ENCODE measurements at places on chromosomes 12 and 14.

DNA sequence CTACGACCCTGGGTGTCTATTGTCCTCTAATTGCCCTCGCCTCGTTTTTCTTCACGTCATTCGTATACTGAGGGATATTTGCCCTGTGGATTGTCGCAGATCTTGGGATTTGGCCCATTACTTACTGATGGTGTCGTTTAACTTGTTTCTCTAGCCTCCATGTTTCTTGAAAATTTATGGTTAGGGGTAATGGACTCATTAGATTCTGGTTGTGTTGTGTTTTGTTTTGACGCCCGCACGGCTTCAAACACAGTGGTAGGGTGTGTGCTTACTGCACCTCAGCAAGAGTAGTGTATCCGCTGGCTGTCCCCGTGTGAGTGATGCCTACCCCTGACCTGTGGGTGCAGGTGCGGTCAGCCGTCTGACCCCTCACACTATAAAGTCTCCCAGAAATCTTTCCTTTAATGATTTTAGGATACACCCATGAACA is 874 bp upstream of the RNU6-8 start:
- DNase-seq: no peak

DNA sequence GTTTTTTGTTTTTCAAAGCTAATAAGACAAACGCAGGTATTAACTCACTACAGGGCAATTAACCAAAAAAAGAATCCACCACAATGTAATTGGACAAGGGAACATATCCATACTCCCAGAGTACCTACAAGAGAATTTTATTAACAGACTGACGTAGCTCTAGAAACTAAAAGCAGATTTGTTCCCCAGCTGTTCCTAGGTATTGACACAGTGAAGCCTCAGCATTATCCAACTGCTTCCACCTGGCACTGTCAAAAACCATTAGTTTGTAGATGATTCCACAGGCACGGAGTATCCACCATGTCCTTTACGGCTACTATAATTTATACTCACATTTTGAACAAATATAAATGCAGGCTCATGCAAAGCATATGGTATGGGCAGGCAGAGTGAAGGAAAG is 22.3 kb downstream of the PPM1H start:
- DNase-seq: no peak

- DNase-seq: no peak
Observed at GRCh38 chr12:23895792-23896218, 53.7 kb downstream of the SOX5 start.

- no peak for DNase-seq
Observed at GRCh38 chr14:21102521-21103410, 1.9 kb downstream of the TMEM253 start.

DNA sequence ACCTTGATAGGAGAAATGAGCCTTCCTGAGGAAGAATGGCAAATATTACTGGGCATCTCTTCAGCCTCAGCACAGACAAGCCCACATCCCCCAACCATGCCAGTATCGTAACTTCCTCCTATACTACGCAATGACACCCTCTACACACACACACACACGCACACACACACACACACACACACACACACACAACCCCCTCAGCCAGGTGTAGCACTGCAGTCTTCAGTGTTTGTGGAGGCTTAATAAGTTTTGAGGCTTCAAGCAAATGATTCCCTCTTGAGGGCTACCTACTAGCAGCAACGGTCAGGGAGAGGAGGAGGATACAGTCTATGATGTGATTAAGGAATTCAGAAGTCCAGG is 1.6 kb downstream of the DGKA start:
- no peak for DNase-seq

- no peak for DNase-seq
Observed at GRCh38 chr12:45178771-45179170, 37.1 kb upstream of the ANO6 start.

- peak; percentile 65 for DNase-seq
Observed at GRCh38 chr12:108856428-108857157, 790 bp downstream of the SSH1 start.

- DNase-seq: peak; percentile 30
Observed at GRCh38 chr12:4909734-4910501, at the start of gene KCNA1. TSS of gene KCNA1 (plus strand) at chr12:4909905. CDS start at chr12:4911379, 1,474 bp downstream.

- no peak for DNase-seq
Observed at GRCh38 chr12:5456906-5457305, 25.0 kb downstream of the NTF3 start.

GRCh38 chr14:26330982-26331381 is 266.9 kb downstream of the NOVA1 start:
- DNase-seq: no peak

- no peak for DNase-seq
Observed at GRCh38 chr12:124558313-124558712, 9.1 kb downstream of the NCOR2 start.

DNA sequence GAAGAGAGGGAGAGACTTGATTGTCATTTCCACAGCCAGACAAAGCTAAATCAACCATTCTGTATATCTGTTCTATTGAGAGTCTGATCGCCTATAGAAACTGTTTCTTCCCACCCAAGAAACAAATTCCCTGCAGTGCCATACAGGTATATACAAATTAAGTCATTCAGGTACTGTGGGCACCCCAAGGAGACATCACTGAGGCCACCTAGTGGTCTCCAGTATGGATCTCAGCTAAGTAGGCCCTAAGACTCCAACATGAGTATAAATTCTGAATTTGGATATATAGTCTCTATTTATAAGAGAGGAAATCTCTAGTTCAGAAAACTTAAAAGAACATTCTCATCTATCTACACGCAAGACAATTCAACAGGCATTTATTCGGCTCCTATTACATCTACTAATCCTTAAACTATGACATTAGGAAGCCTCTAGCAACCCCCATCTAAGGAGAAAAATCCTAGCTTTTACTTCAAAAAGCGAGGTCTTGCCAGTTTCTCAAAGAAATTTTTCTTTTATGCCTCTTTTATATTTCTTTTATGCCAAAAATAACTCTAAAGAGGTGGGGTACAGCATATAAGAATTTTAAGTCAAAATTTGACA is 62.6 kb downstream of the DCAF5 start:
- no peak for DNase-seq

DNA sequence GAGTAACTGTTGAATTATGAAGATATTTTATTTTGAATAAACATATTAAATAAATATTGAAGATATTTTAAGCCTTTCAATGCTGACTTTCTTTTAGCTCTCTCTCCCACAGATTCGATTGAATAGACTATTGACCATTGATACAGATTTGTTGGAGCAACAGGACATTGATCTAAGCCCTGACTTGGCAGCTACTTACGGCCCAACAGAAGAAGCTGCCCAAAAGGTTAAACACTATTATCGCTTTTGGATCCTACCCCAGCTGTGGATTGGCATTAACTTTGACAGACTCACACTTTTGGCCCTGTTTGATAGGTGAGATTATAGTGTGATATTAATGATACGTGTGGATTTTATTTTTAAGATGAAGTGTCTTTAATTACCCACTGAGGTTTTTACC is 105.6 kb downstream of the PCNX1 start:
- no peak for DNase-seq

- no peak for DNase-seq
Observed at GRCh38 chr14:53943751-53944083, 12.9 kb downstream of the BMP4 start.

- DNase-seq: peak; percentile 14
Observed at GRCh38 chr14:104818714-104819161, 17.8 kb downstream of the ZBTB42 start.

DNA sequence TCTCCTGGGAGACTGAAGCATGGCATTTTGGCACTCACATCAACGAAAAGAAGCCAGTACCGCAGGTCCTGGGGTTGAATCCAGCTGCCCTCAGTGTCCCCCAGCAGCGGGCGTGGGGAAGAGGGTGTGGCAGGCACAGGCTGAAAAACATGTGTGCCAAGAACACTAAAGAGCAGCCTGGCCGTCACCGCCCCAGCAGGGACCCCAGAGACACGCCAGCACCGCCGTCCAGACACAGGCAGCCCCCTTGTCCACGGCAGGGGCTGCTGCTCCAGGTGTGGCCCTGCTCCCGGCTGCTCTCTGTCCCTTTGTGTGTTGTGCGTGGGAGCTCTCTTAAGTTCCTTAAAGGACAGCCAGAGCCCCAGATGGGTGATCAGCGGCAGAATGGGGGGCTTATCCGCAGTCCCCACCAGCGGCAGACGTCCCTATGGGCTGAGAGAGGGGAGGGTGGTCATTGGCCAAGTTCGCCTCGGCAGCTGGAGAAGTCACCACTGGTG is 556 bp downstream of the PHETA1 start:
- DNase-seq: no peak

DNA sequence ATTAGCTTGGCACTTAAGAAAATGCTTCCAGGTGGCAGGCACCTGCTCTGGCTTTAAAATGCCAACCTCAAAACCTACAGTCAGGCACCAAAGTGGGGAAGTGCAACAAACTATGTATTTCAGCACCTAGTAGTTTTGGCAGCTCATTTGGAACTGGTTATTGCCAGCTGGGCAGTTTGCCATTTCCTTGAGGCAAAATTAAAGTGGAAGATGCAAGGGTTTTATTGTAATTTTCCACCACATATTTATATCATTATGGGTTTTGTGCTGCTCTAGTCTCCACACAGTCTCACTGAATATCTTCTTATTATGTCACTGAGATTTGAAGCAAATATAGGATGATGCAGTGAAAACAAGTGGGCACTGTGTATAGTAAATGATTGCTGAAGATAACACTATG is 117.0 kb downstream of the PRKD1 start:
- DNase-seq: no peak

GRCh38 chr14:68665792-68666204 is 127.1 kb downstream of the ZFP36L1 start:
- peak; percentile 17 for DNase-seq

- peak; percentile 61 for DNase-seq
Observed at GRCh38 chr12:64633940-64634337, 23.6 kb downstream of the RASSF3 start.

DNA sequence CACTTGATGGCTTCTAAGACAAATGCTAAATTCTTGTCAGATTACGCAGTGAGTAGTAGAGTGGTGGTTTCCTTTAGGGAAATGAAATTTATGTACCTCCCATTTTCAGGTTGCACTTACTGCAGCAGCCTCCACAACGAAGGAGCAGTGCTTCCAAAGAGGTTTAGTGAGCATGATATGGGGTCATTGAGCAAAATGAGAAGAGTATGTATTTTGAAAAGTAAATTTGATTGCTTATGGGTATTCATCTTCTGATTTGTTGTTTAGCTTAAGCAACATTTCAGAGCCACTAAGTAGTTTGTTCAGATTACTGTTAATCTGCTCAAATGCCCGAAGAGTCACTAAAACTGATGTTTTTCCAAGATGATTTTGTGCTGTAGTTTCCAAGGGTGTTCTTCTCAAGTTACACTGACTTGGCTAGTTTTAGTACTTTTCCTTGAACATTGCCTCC is 493.6 kb downstream of the PCNX1 start:
- DNase-seq: no peak

- no peak for DNase-seq
Observed at GRCh38 chr14:49882826-49883694, 9.8 kb upstream of the ARF6 start.

GRCh38 chr12:120048263-120048662 is 59.2 kb downstream of the BICDL1 start:
- DNase-seq: no peak

DNA sequence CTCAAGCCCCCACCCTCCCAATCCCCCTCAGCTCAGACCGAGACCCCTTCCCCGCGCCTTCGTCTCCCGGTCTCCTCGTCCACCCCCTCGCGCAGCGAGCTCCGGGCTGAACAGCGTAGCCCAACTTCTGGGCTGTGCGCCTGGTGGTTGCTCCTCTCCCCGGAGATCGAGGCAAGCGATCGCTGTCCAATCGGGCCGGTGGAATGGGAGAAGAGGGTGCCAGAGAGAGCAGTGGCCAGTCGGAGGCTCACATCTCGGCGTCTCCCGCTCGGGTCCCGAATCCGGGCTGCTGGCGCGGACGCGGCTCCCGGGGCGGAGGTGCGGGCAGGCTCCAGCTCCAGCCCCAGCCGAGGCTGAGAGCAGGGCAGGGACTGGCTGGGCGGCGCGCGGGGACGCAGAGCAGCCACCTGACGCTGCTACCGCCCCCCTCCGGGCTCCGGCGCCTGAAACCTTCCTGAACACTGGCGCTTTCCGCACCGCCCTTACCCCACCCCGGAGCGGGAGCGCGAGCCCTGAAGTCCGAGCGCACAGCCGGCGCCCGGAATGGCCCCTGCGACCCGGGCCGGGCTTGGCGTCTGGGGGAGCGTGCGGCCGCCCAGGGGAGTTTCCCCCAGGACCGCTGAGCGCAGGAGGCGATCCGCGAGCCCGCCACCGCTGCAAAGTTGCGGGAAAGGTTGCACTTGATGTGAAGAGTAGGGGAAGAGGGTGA is 508 bp upstream of the KCNH5 start:
- peak; percentile 18 for DNase-seq

- peak; percentile 43 for DNase-seq
Observed at GRCh38 chr12:132523576-132524331, 33.8 kb downstream of the FBRSL1 start.

- no peak for DNase-seq
Observed at GRCh38 chr14:65661865-65662264, 249.3 kb downstream of the FUT8 start.

DNA sequence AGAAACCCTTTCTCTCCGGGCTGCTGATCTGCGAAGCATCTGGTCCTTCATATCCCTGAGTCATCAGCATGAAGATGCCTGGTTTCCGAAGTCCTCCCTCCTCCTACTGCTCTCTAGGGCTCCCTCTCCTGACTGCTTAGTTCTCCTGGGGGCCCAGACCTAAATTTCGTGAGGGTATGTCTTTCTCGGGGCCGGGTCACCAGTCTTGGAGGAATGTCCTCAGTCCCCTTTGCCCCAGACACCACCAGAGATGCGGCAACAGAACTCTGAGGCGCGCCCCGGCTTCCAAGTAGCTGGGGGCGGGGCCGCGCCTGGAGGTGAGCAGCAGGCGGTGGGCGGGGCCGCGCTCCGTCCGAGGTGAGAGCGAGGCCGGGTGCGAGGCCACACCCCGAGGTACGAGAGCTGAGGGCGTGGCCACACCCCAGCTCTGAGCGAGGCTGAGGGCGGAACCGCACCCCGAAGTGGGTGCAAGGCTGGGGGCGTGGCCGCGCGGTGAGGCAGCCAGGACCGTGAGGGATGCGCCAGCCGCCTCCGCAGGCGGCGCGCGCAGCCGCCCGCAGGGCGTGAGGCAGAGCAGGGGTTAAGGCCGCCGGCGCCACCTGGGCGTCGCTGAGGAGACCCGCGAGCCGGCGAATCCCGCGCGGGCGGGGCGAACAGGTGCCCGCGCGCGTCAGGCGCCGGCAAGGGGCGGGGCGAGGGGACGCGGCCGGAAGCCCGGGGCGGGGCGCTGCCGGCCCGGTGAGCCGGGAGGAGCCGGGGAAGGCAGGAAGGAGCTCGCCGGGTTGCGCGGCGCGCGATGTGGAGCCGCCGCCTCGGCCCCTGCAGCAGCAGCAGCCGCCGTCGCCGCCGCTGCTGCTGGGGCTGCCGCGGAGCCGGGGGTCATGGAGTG is at the start of gene BICDL1:
Gene BICDL1 (plus strand): TSS at position 765 of the 889 bp plus-strand sequence. CDS start 633 bp downstream, outside the sequence.
- DNase-seq: peak; percentile 21

DNA sequence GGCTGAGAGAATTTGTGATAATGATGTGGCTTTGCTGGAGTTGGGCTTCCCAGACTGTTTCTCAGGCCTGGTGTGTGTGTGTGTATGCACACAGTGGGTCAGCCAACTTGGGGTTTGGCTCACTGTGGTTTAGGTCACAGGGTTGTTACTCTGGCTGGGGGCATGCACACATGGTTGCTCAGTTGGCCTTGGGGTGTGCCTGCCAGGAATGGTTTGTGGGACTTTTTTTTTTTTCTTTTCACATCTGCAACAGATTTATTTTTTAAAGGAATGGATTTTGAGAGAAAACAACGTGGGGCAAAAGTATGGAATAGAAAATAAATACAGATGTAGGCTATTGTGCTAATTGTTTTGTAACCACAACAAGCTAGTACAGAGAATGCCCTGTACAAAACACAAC is 25.0 kb upstream of the GTF2A1 start:
- no peak for DNase-seq
